Stimulated activated CD4-positive, alpha-beta T cell treated with anti-CD3 and anti-CD28 coated beads, Interleukin-15, amount 100 ng/mL, for 1 hour (primary cell): ENCODE measurements at places on chromosomes 3 and 15.
A peak's percentile ranks its signal among the peaks of the same experiment; 100 is the strongest.

GRCh38 chr15:62845241-62846126 is 197.1 kb upstream of the TPM1 start:
- no peak for DNase-seq

GRCh38 chr15:53836618-53837017 is 77.2 kb upstream of the WDR72 start:
- DNase-seq = no peak

DNA sequence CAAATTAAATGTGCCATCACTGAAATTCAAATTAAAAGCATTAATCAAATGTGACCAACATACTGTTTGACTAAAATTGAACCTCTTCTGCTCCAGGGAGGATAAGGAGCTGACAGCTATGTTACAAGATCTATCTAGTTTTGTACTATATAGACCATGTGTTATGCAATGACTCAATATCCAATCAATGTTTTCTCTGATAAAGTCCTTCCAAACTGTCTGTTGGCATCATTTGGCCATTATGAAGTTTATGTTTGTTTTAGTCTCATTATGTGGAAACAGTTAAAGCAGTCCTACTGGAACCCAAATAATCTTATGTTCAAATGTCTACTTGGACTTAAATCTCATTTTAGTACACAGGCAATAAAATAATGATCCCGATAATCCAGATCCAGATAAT is 267.0 kb upstream of the THBS1 start:
- DNase-seq = no peak

DNA sequence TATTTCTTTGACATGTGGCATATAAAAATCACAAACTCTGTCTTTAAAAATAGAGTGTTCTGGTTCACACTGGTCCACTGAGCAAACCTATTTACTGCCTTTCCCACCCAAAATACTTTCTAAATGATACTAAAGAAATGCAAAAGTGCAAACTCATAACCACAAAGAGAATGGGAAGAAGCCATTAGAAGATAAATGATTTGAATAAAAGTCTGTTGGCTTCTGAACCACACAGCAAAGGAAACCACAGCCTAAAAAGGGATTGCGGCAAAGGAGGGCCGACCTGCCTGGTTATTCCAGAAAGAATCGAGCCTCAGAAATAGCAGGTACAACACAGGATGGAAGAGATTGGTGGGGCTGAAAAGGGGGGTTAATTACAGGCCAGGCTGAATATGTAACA is 599.5 kb downstream of the FHIT start:
- no peak for DNase-seq

- no peak for DNase-seq
Measured at GRCh38 chr15:62287066-62287857, 122.2 kb upstream of the C2CD4B start.

DNA sequence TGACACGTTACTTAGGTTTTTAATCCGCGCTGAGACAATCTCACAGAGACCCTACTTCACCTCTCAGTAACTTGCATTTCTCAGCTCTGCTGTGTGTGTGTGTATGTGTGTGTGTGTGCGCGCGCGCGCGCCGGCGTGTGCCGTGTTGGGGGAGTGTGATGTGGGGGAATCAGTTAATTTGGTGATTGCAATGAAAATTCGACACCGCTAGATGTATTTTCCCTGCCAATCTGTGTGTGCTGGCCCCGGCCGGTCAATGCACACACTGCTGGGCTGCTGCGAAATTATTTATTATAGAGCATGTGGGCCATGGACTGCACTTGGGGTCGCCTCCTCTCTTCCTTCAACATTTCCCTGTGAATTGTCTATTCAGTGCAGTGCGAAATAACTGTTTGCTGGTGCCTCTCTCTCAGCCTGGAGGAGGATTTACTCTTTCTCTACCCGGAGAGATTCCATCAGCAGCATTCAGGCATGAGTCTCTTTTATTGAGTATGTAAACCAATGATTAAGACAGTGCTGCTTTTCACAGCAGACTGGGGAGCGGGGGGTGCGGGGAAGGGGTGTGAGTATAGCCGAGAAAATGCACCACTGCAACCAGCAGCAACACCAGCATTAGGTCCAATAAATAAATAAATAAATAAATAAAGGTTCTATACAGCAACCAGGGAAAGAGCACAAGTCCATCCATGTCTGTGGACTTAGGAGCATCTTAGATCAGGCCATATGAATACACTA is 2.9 kb downstream of the CADM2 start:
- no peak for DNase-seq

DNA sequence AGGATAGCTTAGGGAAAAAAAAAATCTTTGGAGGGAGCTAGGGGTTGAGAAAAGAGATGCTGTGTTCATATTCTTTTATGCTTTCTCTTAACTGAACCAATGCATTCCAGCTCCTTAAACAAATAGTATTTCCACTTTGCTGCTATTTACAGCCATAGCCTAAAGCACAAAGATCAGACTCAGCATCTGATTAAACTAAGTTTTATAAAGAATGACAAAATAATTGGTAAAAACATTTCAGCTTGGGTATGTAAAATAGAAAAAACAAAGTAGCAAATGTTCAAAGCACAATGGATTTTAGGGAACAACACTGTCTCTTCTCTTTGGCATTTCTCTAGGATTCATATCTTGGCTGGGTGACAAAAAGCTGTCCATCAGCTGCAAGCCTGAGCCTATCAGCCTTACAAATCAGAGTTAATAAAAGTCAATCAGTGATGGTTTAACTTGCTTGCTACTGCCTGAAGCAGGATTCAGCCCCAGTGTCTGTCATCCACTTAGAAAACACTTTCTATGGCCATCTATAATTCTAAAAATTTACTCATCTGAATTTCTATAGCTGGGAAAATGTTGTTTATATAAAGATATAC is 232.1 kb upstream of the CDIN1 start:
- DNase-seq = no peak

DNA sequence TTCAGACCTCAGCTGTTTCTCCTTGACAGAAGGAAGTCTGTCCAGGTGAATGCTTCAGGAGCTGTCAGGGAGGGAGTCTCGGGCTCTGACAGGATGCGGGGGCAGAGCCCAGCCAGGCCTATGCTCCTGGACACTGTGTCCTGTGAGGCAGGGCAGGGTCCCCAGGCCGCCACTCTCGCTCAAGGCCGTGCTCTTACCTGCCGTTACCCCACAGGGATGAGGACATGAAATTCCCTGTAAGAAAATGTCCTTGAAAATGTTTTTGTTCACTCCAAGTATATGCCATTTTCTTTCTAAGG is 63.9 kb downstream of the BOC start:
- no peak for DNase-seq

DNA sequence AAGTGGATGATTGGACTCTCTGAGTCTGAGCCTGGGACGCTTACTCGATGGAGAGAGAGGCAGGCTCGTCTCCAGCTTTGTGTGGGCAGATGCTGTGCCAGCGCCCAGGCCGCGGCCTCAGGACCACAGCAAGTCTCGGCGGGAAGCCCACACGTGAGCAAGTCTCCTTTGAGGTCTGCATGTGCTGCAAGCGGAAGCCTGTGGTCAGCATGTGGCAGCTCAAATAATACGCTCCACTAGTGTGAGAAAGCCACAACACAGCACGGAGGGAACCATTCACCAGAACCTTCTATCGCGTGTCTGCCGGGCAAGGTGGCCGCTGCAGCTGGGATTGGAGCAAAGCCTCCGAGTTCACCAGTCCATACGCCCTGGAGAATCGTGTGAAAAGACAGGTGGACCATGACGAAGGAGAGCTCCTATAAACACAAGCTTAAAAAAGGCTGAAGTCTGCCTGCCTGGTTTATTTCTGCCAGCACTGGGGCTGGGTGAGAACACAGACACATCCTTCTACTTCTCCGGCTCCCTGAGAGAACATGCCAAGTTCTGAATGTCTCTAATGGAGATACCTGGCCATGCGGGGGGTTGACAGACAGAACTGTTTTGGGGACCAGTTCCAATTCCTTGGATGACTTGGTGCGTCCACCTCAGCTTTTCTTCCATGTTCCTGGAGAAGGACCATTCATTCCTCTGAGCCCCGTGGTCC is 82.0 kb upstream of the LRIG1 start:
- DNase-seq = peak; percentile 2

DNA sequence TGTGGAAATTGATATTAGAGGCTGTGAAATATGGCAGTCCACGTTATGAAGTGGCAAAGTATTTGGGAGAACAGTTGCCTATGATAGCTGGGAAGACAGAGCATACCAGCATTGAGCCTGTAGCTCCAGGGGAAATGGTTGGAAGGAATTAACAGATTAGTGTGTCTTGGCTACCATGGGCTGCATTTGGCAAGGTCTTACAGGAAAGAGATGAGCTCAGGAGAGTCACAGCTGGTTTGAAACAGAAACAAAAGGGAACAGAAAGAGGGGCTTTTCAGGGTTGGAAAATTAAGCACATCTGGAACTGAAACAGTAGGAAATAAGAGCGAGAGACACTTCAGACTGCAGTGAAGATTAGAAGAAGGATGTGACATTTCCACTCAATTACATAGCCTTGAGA is 141.7 kb downstream of the FBLN2 start:
- no peak for DNase-seq

DNA sequence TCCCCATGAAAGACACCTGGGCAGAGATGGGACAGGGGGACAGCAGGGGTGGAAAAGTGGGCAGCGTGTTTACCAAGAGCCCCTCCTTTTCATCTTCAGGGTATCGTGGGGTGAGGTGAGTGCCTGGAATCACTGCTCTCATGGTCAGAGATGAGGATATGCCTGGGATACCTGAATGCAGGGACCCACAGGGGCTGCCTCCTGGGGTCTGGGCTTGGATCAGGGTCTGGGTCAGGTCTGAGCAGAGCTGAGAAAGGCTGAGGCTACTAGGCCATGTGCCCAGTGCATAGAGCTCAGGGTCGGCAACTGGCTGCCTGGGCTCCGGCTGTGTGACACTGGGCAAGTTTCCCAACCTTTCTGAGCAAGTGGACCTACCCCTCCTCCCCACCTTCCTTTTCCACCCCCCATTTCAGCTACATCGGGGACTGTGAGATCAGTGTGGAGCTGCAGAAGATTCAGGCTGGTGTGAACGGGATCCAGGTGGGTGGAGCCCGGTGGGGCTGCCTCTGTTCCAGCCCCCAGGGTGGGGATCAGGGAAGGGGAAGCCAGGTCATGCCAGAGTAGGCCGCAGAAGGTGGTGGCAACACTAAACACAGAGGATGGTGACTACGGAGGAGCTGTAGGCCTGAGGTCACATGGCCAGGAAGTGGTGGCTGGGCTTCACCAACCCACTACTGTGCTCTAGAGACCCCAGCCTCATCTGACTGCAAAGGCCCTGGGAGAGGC is 24.5 kb downstream of the ESYT3 start:
- DNase-seq = no peak

GRCh38 chr15:89665449-89666181 is 10.3 kb upstream of the KIF7 start:
- DNase-seq = no peak

- DNase-seq = no peak
Measured at GRCh38 chr3:140096037-140096436, 161.1 kb downstream of the CLSTN2 start.

- no peak for DNase-seq
Measured at GRCh38 chr3:180341516-180341915, 260.4 kb upstream of the TTC14 start.

GRCh38 chr3:107705046-107705445 is 182.3 kb downstream of the BBX start:
- no peak for DNase-seq

- DNase-seq = no peak
Measured at GRCh38 chr3:43764056-43764455, 73.3 kb downstream of the ABHD5 start.

DNA sequence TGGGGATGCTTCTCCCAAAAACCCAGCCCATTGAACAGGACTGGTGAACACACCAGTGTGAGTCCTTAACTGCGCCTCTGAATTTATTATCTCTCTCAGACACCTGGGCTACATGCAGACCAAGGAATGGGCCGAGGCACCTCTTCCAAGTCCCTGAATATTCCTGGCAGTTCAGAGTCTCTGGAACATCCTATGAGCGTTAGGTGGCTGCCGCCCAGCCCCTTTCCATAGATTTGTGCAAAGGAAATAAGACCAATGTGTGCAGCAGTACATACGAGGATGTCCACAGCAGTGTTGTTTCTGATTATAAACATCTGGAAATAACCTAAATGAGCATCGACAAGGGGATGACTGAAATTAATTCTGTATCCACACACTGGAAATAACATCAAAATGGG is 104.9 kb upstream of the RPL32 start:
- no peak for DNase-seq

DNA sequence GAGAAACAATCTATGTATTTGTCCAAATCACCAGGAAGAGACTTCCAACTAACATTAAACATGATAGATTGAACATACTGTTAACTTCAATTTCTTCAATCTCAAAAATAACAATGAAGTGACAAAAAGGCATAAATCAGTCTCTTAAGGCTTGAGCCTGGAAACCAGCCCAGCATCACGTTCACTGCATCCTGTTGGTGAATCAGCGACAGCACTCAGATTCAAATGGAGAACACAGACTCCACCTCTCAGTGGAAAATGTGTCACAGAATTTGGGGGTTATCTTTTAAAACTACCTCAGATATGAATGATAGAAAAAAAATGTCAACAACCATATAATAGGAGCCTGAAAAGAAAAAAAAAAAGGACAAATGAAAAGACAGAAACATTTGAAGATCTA is 212.0 kb downstream of the MINAR1 start:
- DNase-seq = no peak

GRCh38 chr3:121552379-121552778 is 6.6 kb upstream of the POLQ start:
- no peak for DNase-seq

DNA sequence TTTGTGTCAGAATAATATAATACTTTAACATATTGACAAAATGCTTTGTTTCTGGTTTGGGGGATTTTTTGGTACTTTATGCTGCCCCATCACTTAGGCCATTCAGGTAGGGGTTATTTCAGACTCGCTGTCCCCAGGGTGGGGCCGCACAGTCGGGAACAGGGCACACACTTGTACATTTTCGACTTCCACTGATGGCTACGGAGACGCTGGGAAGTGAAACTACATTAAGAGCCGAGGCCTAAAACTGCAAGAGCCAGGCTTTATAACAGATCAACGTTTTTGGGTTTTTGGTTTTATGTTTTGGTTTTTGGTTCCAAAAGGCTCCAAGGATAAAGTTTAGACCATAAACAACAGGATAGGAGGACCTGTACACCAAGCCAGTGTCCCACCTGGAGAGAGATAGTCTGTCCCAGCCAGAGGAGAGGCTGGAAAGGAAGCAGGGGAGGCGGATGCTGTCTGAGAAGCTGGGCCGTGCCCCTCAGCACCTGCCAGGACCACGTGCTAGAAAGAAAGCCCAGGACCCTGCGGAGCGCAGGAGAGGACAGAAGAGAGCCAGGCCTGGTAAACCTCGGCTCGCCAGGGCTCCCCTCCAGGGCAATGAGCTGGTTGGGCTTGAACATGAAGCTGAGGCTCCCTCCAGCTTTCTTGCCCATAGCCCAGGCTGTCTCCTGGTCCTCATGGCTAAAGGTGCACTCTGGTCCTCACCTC is 111.7 kb downstream of the CHSY1 start:
- DNase-seq = no peak
